ENCODE measurements at places on chromosomes 1 and 21. TPM values are rescaled to one million over a fixed set of nuclear protein-coding genes. Genes with fewer than 3 reads are reported as not detected.

The NID1 gene
- total RNA-seq: 0.44 TPM

The RHD gene
- not detected for total RNA-seq

The RIMKLA gene
- total RNA-seq: 4.8 TPM

The MECR gene
- 34.5 TPM for total RNA-seq

The SEC16B gene
- total RNA-seq: not detected

The OR2T2 gene
- total RNA-seq: not detected

The NCDN gene
- 43.8 TPM for total RNA-seq

The CFAP410 gene
- total RNA-seq: 17.8 TPM

The C1QA gene
- total RNA-seq: not detected

The ILDR2 gene
- 14.4 TPM for total RNA-seq

The MARCKSL1 gene
- total RNA-seq: 31.6 TPM

The ANXA9 gene
- total RNA-seq: not detected

The CD1E gene
- not detected for total RNA-seq

The DRAXIN gene
- 0.07 TPM for total RNA-seq

The CYP4A22 gene
- total RNA-seq: not detected

The NOS1AP gene
- total RNA-seq: not detected

The KLF17 gene
- not detected for total RNA-seq

The SLC5A9 gene
- not detected for total RNA-seq

The FAM43B gene
- not detected for total RNA-seq

The CELA3B gene
- not detected for total RNA-seq

The PTPRU gene
- total RNA-seq: 0.67 TPM

The SYCP1 gene
- not detected for total RNA-seq

The CD48 gene
- 222 TPM for total RNA-seq

The PITHD1 gene
- 83.4 TPM for total RNA-seq

The ADCY10 gene
- total RNA-seq: not detected

The GPR3 gene
- 3.2 TPM for total RNA-seq
